ENCODE measurements at places on chromosomes 4 and X.

- no peak for DNase-seq
Measured at GRCh38 chrX:139094671-139095592, 383.4 kb upstream of the FGF13 start.

DNA sequence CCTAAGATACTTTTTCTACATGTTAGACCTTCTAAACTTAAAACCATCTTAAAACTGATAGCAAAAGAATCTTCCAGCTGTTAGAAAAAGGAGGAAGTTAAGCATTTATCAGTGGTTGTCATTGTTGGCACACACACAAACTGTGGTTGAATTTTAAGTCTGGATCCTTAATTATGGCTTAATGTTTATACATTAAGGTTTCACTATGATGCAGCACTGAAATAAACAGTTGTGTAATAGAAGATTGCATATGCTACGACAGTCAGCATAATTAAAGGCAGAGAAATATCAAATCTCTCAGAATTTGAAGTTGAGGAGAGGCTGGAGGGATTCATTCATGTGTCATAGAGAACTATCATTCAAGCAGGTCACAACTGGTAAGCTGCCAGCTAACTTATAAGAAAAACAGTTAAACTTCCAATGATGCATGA lies 32.3 kb downstream of the ADGRA3 start:
- no peak for DNase-seq

- DNase-seq, result no peak
Measured at GRCh38 chr4:158374318-158374717, 147.4 kb upstream of the RXFP1 start.

GRCh38 chr4:93658443-93658842 lies 170.1 kb upstream of the ATOH1 start:
- no peak for DNase-seq

- no peak for DNase-seq
Measured at GRCh38 chrX:108736509-108737479, at the start of gene IRS4. IRS4 (minus strand) TSS chrX:108736563.

DNA sequence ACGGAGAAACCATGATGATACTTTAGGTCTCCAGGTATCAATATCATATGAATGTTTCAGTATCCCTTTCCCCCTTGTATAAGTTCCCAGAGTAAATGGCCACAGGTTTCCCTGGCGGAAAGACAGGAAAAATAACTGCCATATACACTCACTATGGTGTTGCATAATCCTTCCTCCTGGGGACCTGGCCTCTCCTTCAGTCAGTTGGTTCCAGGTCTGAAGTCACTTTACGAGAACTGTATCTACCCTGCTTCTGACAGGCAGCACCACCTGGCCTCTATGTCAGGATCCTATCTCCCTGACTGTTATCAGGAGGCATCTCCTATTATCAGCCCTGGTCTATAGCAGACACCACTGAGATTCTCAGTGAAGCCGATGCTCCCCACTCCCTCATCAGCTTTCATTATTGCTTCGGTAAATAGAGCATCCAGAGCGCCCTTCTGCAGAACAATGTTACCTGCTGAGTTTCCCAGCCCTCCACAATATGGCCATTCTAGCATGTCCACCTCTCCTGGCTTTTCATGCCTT lies 22.6 kb downstream of the HAUS3 start:
- no peak for DNase-seq

GRCh38 chrX:29145316-29145715 lies 558.1 kb downstream of the IL1RAPL1 start:
- no peak for DNase-seq

- DNase-seq, result no peak
Measured at GRCh38 chr4:42252315-42252714, 99.9 kb upstream of the BEND4 start.

- no peak for DNase-seq
Measured at GRCh38 chr4:44086753-44087152, 361.9 kb downstream of the KCTD8 start.

DNA sequence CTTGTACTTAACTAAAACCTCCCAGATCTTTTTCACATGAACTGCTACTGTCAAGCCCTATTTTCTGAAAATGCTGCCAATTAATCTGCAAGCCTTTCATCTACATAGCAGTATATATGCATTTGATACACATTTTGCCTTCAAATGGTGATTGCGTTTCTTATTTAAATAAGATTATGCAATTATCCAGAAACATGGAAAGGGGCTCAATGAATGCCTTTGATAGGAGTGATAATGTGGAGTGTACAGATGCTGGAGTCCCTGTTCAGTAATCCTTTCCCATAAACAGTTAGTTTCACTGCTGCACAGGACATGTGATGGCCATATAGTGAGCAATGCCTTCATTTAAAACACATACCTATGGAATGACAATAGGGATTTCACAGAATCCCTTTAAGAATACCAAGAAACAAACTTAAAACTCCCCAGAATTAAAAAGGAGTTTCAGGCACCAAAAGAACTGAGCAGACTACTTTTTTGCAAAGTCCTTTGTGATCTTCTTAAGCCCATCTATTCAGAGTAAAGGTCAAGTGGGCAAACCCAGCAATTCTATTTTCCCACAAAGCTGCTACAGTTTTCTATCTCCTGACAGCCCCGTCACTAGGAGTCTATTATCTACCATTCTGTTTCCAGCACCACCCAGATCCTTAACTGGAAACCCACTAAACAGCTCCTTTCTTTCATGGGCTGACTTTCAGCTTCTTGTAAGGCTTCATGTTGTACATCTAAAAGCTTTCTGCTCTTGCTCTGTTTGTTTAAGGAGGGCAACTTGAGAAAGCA lies 120.3 kb downstream of the UNC5C start:
- no peak for DNase-seq

DNA sequence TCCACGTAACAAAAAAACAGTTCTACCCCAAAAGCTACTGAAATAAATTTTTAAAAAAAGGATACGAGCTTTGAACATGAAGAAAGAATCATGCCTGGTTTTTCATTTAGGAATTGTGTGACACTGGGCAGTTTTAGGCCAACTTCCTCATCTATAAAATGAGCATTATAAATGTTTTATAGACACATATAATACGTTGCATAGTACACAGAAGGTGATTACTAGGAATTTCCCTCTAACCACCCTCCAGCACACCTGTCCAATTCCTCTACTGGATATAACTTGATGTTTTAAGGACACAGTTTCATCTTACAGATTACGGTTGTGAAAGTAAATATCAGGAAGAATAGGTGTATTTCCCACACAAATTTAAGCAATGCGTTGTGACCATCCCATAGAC lies 85.5 kb upstream of the IQCM start:
- DNase-seq, result no peak

DNA sequence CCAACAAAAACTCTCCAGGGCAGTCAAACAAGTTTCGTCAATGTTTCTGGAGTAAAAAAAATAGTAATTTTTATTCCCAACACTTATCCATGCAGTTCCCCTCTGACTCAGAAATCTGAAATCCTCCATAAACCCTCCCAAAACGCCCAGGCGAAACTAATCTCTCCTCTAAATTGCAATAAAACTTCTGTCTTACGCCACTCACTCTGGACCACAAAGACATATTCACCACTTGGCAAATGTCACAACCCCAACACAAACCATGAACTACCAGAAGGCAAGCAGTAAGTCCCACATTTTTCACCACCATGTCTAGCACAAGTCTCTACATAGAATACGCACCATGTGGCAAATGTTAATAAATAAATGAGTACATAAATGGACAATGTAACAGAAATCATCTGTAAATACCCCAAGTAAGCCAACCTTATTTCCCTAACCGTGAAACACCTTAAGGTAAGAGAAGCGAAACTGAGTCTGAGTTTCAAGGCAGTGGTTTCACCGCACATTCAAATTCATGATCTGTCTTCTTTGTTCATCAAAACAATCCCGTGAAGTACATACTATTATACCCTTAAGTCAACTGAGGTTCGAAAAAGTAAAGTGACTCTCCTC lies 1.6 kb downstream of the PAPSS1 start:
- no peak for DNase-seq

DNA sequence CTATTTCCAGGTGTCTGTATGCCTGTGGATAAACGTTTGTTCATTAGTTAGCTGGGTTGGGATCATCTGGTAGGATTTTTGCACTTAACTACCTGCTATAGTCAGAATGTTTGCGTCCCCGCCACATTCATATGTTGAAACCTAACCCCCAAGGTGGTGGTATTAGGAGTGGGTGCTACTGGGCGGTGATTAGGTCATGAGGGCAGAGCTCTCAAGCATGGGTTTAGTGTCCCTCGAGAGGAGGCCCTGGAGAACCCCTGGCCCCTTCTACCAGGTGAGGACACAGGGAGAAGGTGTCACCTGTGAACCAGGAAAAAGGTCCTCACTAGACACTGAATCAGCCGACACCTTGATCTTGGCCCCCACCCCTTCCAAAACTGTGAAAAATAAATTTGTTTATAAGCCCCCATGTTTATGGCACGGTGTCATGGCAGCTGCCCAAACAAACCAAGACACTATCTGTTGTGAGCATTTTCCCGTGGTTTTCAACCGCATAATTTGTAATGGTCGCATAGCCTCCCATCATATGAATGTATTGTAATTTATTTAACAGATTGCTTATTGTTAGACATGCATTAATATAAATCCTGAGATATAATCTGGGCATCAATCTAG lies 92.7 kb upstream of the TRIM2 start:
- no peak for DNase-seq

DNA sequence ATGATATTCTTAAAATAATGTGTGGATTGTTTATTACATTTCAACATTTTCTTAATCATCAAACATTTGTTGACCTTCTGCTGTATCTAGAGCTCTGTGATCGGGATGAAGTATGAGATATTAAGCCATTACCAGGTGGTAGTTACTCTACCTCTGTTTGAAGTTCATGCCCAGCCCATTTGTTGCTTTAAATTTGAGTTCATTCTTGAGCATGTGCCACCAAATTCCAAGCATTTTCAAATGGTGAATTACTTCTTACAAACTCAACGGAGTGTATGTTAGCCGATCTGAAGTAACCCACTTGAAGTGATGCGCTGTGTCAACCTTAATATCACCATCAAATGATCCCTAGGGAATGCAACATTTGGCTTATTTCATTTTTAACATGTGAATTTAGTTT lies 7.3 kb upstream of the DTHD1 start:
- no peak for DNase-seq

GRCh38 chr4:173121076-173121561 lies 47.5 kb upstream of the GALNT7 start:
- DNase-seq, result no peak

DNA sequence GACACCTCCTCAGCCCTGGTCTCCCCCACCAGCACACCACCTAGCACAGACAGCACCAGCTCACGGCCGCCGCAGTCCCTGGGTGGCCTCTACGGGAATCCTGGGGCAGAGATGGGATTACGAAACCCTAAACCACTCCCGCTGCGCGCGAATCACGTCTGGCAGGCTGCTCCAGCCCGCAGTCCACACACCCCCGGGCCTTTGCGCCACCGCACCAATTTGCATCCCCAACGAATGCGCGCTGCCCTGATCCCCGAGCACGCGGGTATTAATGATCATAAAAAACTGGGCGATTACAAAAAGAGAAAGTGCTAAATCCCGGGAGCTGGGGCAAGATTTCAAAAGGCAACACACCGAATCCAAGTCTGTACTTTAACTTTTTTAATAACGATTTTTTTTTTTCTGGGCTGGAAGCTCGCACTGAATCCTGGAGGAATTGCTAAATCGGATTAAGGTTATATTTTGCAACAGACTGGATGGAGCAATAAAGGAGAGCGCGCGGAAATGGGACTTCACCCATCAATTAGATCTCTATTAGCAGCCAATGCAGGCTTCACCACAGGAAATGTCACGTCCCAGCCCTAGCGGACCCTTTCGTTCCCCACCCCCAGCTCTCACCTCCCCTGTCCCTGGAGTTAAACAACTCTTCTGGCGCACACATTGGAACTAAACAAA lies 69.8 kb upstream of the TMEM33 start:
- DNase-seq, result no peak

GRCh38 chr4:102308032-102308799 lies 37.1 kb downstream of the SLC39A8 start:
- no peak for DNase-seq

GRCh38 chrX:155544881-155545280 lies 67.9 kb downstream of the TMLHE start:
- no peak for DNase-seq

- no peak for DNase-seq
Measured at GRCh38 chr4:16261313-16261878, 35.1 kb upstream of the TAPT1 start.

DNA sequence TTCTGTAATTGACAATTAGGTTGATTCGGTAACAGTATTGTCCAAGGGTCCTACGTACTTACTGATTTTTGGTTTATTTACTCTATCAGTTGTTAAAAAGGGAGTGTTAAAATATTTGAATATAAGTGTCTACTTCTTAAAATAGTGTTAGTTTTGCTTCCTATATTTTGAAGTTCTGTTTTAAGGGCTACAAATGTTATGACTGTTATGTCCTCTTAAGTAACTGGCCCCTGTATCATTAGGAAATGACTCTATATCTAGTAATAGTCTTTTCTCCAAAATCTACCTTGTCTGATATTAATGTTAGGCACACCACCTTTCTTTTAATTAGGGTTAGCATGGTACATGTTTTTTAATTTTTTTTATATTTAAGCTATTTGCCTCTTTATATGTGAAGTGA lies 30.1 kb downstream of the ANKRD50 start:
- no peak for DNase-seq

- no peak for DNase-seq
Measured at GRCh38 chr4:56649445-56650261, 31.4 kb downstream of the HOPX start.

Data from stimulated activated CD8-positive, alpha-beta memory T cell treated with anti-CD3 and anti-CD28 coated beads, Interleukin-4, amount 100 ng/mL, for 1 hour (primary cell).